ENCODE measurements at places on chromosomes 16 and 17.

DNA sequence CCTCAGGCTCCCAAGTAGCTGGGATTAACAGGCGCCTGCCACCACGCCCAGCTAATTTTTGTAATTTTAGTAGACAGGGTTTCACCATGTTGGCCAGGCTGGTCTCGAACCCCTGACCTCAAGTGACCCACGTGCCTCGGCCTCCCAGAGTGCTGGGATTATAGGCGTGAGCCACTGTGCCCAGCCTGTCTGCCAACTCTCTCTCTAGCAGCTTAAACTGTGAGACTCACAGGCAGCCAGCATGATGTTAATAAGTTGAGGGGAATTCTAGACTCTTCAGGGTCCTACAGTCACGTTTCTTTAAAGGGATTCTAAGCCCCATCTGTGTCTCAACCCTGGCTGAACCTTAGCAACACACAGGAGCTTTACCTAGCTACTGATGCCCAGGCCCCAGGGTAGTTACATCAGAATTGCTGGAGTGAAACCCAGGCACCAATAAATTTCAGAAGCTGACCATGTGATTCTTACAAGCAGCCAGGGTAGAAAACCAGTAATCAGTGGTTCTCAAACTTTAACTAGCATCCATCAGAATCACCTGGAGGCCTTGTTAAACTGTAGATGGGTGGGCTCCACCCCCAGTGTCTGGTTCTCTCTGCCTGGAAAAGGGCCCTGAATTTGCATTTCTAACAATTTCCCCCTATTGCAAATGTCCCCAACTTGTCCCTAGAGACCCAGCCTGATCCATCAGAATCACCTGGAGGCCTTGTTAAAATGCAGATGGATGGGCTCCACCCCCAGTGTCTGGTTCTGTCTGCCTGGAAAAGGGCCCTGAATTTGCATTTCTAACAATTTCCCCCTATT lies 30.7 kb downstream of the GPRC5B start:
- no peak for DNase-seq

GRCh38 chr17:57505841-57506773 lies 239.0 kb downstream of the CCDC182 start:
- DNase-seq = no peak

DNA sequence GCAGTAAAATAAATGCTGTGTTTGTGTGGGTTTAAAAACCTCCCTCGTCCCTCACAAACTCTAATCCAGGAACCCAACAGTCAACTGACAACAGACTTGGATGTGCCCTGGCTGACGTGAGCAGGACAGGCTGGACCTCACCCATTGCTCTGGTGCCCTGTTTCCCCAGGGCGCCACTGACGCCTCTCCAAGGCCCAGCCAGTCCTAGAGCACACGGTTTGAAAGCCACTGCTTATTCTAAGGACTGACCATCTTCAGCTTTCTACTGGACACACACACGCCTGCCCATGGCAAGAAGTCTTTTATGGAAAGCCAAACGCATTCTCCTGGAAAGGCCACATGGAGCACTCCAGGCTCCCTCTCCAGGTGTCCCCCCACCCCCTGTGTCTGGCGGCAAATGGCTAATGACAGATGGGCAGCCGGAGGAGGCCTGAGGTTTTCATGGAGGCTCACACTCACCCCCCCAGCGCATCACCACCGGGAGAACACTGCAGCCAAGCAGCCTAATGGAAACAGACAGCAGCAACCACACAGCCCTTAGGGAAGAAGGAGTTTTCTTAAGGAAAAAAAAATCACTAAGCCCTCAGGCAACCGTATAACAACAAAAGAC lies 319.2 kb downstream of the SOX9 start:
- no peak for DNase-seq

GRCh38 chr17:8124350-8125153 lies 646 bp upstream of the HES7 start:
- no peak for DNase-seq

DNA sequence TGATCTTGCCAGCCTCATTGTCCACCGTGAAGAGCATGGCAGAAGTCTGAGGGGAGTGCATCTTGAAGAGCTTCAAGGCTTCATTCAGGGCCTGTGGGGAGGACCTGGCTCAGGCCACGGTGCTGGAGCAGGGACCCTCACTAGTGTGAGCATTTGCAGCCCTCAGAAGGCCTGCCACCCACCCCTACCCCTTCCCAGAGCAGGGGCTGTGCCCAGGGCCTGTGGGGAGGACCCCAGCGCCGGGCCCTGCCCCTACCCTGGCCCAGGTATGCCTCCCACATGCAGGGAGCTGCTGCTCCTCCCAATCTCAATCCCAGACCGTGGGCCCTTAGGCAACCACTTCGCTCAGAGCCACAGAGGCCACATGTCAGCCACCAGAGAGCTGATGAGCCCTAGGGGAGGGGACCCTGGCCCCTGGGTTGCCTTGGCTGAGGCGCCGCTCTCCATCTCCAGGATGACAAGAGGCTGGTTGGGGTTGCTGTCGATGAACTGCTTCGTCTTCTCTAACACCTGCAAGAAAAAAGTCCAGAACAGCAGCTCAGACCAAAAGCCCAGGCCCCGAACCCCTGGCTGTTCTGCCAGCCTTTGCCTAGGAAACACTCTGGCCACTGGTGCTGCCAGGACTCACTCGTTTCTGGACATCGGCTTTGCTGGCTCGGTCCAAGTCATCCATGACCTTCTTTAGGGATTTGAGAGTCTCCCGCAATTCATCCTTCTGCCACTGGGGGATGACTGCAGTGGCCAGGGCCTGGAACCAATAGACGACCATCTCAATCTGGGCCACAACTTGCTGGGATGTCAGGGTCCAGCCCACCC lies 1.8 kb upstream of the EXOSC6 start:
- DNase-seq = no peak

DNA sequence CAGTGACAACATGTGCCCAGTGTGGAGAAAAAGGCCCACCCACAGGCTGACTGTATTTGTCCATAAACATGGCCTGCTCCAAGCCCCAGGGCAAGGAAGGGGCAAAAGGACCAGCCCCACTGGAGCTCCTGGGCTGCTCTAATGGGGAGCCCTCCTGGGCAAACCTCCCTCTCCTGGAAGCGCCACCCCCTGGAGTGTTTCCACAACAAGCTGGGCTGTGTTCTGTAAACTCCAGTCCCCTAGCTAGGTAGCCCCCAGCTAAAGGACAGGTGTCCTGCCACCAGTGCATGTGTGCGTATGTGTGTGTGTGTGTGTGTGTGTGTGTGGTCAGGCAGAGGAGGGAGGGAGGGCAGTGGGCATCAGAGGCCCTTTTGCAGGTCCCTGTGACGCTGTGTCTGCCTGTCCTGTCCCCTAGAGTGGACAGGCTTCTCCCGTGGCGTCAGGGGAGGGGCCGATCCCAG lies 11.3 kb upstream of the STAC2 start:
- DNase-seq = no peak

DNA sequence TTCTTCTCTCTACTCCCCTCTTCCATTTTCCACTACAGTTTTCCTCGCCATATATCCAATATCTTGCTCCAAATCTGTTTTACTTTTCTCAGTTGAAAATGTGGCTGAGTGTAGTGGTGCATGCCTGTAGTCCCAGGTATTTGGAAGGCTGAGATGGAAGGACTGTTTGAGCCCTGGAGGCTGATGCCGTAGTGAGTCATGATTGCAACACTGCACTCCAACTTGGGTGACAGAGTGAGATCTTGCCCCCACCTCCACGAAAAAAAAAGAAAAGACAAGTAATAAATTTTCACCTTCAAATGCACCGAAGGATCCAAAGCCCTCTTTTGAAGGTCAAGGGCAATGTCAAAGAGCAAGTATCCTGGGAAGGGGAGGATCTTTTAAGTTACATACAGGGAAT lies 592.3 kb downstream of the TMEM114 start:
- no peak for DNase-seq

GRCh38 chr17:19569785-19570543 lies 36.3 kb downstream of the SLC47A1 start:
- DNase-seq = no peak

DNA sequence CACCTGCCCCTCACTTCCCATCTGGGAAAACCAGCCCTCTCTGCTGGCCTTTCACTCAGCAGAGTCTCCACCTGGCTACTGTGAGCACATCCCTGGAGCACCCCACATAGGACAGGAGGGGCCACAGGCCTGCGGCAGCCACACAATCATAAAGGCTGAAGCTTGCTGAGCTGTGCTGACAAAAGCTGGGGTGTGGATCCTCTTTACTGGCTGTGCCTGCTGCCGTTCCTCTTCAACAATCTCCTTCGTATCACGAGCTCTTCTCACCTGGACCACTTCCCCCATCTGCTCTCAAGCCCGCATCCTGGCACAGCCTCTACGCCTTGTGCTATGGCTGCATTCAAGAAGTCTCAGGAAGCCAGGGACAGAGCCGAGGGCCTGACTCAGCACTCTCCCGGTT lies 86.1 kb downstream of the ZNF778 start:
- DNase-seq = no peak

DNA sequence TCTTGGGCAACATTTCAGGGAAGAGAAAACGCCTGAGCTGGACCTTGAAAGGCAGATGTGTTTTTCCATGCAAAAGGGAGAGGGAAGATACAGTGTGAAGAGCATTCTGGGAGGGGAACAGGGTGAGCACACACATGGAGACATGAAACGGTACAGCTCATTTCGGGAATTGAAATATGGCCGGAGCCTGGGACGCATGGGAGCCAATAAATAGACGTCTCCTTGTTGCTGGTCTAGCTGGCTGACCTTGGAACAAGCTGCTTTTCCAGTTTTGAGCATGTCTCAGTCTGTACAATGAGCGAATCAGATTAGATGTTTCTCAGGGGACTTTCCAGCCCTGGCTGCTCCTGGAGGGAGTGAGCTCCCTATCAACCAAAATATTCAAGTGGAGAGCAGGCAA lies 63.6 kb downstream of the ASIC2 start:
- no peak for DNase-seq

DNA sequence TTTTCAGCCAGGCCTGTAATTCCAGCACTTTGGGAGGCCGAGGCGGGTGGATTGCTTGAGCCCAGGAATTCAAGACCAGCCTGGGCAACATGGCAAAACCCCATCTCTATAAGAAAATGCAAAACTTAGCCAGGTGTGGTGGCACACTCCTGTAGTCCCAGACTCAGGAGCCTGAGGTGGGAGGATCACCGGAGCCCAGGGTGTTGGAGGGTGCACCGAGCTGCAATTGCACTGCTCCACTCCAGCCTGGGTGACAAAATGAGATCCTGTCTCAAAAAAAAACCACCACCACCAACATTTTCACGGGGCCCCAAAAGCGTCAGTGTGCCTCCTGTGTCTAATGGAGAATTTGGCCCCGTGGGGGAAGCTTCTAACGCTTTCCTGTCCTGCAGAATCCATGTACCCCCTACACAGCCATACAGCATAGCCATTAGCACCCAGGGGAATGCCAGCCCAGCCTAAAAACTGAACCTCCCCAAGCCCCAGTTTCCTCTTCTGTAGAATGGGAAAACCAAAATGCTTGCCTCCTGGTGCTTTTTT lies 22.2 kb upstream of the MAP3K14 start:
- no peak for DNase-seq

DNA sequence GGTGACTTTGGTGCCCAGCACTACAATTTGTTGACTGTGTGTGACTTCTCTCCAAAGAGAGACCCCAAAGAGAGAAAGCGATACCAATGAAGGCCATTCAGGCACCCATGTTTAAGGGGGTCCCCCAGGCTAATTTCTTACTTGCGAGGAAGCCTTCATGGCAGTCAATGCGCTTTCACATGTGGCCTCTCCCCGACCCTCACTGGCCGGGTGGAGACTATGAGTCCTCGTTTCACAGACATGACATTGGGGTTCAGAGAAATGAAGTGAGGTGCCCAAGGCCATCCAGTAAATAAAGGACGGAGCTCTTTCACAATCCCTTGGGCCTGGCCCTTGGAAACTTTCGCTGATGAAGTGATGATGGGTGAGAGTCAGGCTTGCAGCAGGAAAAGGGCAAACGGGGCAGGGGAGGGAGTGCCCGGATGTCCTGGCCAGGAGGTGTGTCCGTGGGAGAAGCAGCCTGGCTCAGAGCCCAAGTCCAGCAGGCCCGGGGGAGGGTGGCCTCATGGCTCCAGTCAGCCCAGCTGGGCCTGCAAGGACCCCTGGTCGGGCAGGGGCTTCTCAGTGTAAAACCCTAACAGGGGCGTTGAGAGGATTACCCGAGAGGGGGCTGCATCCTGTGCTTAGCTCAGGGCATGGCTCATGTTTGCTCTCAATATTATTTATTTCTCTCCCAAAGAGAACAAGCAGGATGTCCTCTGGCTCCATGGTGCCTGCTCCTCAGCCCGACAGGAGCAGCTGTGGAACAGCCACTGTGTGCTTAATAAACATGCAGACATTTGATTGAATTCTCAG lies 14.7 kb downstream of the TBX2 start:
- no peak for DNase-seq

- DNase-seq = no peak
Measured at GRCh38 chr17:43736389-43736788, 22.2 kb downstream of the SOST start.

DNA sequence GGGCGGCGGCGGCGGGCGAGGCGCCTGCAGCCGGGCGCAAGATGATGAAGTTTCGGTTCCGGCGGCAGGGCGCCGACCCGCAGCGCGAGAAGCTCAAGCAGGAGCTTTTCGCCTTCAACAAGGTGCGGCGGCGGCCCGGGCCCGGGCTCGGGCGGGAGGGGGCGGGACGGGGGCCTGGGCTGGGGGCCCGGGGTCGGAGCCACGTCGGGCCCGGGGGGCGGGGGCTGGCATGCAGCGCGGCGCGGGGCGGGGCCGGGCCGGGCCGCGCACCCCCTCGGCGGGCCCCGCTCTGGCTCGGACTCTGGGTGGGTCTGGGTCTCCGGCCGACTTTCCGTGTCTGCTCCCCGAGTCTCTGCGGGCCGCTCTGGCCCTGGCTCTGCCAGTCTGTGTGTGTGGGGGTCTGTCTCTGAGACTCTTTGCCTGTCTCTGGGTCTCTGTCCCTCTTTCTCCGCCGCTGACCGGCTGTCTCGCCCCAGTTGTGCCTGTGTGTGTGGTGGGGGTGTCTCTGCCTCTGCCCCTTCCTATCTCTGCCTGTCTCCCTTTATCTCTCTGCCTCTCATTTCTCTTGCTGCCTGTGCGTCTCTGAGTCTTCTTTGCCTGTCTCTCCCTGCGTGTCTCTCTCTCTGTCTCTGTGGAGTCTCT lies 328 bp downstream of the LLGL1 start:
- no peak for DNase-seq

DNA sequence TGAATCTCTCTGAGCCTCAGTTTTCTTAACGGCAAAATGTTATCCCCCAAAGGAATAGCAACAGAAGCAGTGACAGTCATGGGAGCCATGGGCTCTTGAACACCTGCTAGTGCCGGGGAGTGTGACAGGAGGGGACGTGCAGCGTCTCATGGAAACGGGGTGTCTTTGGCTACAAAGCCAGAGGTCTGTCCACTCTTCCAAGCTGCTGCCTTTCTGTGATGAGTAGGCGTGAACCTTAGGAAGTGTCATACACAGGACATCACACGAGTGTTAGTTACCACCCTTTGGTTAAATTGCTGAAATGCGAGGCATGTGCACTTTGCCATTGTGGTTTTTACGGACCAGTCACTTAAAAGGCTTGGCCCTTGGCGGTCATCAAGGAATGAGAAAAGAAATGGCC lies 93.4 kb downstream of the IRF8 start:
- no peak for DNase-seq

- no peak for DNase-seq
Measured at GRCh38 chr16:78645657-78646056, 546.2 kb downstream of the WWOX start.

Measured in GM18507 (cell line).